ENCODE measurements at places on chromosomes 11 and 22. TPM values are rescaled to one million over a fixed set of nuclear protein-coding genes. Genes with fewer than 3 reads are reported as not detected.
A peak's percentile ranks its signal among the peaks of the same experiment; 100 is the strongest.

GRCh38 chr11:128549256-128549944, 38.0 kb downstream of the ETS1 start:
- DNase-seq: peak; percentile 58
- H3K4me1 ChIP-seq: peaks cover 38% of the 10 kb centered on the region
- H3K27me3 ChIP-seq: no peaks in the 10 kb centered on the region
- no peaks in the 10 kb centered on the region for H3K36me3 ChIP-seq

The VSIG10L2 gene
- total RNA-seq: 0.43 TPM

DNA sequence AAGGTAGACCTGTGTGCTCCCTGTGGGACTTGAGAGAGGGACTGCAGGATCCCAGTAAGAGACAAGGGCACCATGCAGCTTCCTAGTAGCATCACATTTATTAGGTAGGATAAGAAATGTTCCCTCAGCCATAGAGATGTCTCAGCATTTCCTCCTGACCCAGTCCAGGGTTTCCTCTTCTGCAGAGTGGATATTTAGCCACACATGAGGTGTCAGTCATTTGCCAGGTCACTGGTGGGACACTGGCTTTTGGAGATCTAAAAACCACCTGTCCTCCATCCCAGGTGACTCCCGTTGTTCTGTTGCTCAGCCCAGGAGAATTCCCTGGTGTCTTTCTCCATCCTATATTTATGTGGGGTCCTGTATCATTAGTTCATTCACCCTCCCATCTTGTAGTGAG, 117.5 kb upstream of the NNMT start:
- peaks cover 25% of the 10 kb centered on the region for H3K4me1 ChIP-seq
- no peak overlapping the region for H3K4me3 ChIP-seq
- no peaks in the 10 kb centered on the region for H3K27me3 ChIP-seq
- DNase-seq: no peak

DNA sequence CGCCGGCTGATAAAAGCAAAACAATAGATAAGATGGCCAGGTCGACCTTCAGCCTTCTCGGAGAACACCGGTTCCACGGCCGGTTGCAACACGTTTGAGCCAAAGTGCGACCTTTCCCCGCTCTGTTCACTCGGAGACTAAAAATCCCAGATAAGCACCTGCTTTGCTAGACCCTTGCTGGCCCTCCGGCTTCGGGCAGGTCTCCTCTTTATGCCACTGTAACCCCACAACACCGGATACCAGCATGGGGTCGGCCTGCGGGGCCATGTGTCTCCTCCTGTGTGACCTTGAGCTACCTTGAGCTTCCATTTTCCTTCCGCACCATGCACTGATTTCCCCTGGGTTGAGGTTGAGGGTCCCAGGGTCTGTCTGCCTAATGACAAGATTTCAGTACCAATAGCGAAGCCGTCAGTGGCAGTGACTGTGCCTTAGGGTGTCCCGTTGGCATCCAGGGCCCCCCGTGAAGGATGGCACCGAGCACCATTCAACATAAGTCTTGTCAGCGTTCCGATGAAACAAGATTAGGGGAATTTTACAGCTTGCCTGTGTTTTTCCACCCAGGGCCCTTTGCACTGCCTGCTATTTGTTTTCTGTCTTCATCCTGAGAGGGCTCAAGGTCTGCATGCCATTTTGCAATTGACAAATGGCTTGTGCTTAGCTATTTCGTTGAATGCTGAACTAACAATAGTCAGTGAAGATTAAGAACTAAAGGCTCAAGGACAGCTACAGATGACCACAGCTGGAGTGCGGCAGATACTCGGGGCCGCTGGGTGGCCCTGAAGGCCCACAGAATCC, 118.6 kb downstream of the KCNQ1 start:
- H3K27me3 ChIP-seq: no peaks in the 10 kb centered on the region
- no peak overlapping the region for H3K4me3 ChIP-seq
- H3K4me1 ChIP-seq: no peaks in the 10 kb centered on the region
- no peak for DNase-seq
- H3K27ac ChIP-seq: no peak overlapping the region

The PGGHG gene
- 63.3 TPM for total RNA-seq

- no peak overlapping the region for H3K27ac ChIP-seq
- peak; percentile 7 for DNase-seq
- H3K4me3 ChIP-seq: no peak overlapping the region
- no peaks in the 10 kb centered on the region for H3K4me1 ChIP-seq
Observed at GRCh38 chr11:78220218-78221157, 31.8 kb downstream of the USP35 start.

DNA sequence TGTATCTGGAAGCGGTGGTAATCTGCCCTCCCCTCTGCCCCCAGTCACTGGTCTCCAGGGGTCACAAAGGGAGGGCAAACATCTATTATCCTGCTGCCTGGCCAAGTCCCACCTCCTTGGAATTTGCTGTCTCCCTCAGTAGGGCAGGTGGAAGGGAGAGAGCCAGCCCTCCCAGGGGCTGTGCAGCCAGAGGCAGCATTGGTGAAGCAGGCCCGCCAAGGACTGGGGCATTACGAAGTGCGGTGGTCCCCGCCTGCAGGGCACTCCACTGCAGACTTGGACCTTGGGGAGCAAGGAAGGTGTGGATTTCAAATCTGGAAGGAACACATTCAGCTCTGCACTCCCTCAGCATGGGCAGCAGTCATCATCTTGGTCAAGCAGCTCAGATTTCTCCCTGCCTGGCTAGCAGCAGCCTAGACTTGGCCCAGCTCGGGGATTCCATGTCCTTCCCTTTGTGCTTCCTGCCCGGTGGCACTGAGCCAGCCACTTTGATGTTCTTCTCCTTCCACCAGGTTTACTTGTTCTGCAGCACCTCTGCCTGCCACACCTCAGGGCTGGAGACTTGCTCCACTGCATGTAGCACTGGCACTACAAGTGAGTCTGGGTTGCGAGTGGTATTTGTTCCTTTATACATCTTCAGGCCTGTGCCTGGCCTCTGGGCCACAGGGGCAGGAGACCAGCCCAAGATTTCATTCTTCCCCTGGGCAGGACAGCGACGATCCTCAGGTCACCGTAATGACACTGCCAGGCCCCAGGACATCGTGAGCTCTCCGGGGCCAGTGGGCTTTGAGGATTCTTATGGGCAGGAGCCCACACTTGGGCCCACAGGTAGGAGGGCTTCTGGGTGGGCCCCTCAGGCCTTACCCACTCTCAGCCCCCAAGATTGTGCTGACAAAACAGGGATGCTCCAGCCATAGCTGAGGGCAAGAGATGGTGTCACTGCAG, 7.4 kb downstream of the ZP1 start:
- peaks cover 5% of the 10 kb centered on the region for H3K36me3 ChIP-seq
- H3K4me3 ChIP-seq: no peak overlapping the region
- peak; percentile 5 for DNase-seq

The GRM5 gene
- 1.2 TPM for total RNA-seq

- DNase-seq: no peak
- no peak overlapping the region for H3K27ac ChIP-seq
- H3K27me3 ChIP-seq: no peaks in the 10 kb centered on the region
- no peaks in the 10 kb centered on the region for H3K36me3 ChIP-seq
Observed at GRCh38 chr11:62137881-62138629, 14.2 kb downstream of the INCENP start.

GRCh38 chr22:35947794-35948425, 80.7 kb downstream of the RBFOX2 start:
- no peak overlapping the region for H3K4me3 ChIP-seq
- H3K4me1 ChIP-seq: peaks cover 3% of the 10 kb centered on the region

DNA sequence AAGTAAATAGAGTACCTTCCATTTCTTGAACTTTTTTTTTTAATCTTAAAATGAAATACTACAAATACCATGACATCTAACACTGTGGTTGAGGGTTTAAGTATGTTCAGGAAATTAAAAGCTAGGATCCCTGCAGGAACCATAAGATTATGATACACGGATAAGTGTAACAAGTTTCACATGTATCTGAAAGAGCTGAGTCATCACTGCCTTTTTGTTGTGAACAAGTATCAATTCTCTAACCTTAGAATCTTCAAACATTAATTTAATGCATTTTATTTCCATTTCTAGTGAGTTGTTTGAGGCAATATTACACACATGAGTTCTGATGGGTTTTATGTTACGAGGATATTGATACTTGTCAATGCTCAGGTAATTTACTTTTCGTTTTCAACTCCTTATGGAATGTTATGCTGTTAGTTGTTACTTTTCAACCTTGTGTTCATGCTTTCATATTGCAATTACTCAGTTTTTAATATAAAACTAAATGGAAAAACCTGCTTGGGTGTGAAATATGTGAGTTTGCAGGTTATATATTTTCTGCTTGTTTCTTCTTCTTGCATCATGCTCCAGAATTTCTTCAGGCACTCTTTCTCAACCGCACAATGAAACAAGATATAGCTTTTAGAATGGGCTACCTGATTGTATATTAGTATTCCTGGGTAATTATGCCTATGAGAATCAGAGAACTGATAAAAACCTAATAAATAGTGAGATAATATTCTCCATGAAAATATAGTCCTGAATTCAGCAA, 361.3 kb upstream of the MTNR1B start:
- H3K36me3 ChIP-seq: no peaks in the 10 kb centered on the region
- DNase-seq: no peak
- no peak overlapping the region for H3K4me3 ChIP-seq
- H3K4me1 ChIP-seq: no peaks in the 10 kb centered on the region
- no peaks in the 10 kb centered on the region for H3K27me3 ChIP-seq

The ZNF280B gene
- total RNA-seq: 0.97 TPM

DNA sequence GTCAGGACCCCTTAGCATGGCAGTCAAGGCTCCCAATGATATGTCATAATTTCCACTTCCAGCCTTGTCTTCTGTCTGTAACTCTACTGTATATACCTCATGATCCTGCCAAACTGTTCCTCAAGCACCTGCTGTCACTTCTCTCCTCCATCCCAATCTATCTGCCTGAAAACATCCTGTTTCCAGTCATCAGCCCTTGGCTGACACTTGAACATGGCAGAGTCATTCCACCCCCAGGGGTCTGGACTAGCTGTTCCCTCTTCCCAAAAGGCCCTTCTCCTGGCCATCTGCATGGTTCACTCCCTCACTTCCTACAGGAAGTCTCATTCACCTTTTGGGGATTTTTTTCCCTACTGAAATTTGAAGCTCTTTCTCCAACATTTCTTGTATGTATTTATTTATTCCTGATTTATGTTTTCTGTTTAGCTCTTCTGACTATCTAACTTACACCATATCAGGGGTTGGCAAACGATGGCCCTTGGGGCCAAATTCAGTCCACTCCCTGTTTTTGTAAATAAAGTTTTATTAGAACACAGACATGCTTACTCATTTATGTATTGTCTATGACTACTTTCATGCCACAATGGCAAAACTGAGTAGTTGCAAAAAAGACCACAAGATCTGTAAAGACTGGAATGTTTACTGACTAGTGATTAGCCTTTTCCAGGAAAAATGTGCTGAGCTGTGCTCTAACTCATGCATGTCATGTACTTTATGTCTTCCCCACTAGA, 278.4 kb downstream of the KIRREL3 start:
- H3K4me3 ChIP-seq: no peak overlapping the region
- no peaks in the 10 kb centered on the region for H3K36me3 ChIP-seq
- H3K27ac ChIP-seq: no peak overlapping the region
- H3K4me1 ChIP-seq: no peaks in the 10 kb centered on the region

DNA sequence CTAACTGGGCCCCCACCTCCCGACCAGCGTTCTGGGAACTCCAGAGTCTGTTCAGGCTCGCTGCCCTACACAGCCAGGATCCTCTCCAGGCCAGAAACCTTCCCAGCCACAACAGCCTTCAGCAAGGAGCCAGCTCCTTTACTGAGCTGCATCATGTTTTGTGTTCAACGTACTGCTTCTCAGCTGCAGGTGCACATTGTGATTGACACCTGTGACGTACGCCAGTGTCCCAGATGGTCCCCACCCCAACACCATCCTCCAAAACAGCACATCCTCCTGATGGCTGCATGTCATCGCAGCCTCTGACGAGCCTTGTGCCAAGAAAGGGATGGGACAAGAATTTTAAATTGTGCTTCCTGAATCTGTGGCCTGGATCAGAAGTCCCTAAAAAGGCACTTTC, 117.5 kb downstream of the SPATA19 start:
- DNase-seq: no peak
- H3K27me3 ChIP-seq: no peaks in the 10 kb centered on the region
- no peak overlapping the region for H3K4me3 ChIP-seq
- no peaks in the 10 kb centered on the region for H3K4me1 ChIP-seq
